Mammary epithelial cell (primary cell): ENCODE measurements at places on chromosomes 2 and 18. TPM values are rescaled to one million over a fixed set of nuclear protein-coding genes. Genes with fewer than 3 reads are reported as not detected.
A peak's percentile ranks its signal among the peaks of the same experiment; 100 is the strongest.

SGPP2 gene
- 5.3 TPM for total RNA-seq

SGO2 gene
- total RNA-seq: 4.9 and 12.3 TPM in 2 replicates

EPB41L3 gene
- total RNA-seq: not detected in 2 replicates

SLC30A3 gene
- 0.24 TPM in 1 of 2 replicates, not detected in the other for total RNA-seq

ALLC gene
- not detected in 2 replicates for total RNA-seq

ITGB6 gene
- total RNA-seq: 461 TPM

GRCh38 chr2:15040429-15041084, 408.0 kb downstream of the LRATD1 start:
- no peak for DNase-seq

DNA sequence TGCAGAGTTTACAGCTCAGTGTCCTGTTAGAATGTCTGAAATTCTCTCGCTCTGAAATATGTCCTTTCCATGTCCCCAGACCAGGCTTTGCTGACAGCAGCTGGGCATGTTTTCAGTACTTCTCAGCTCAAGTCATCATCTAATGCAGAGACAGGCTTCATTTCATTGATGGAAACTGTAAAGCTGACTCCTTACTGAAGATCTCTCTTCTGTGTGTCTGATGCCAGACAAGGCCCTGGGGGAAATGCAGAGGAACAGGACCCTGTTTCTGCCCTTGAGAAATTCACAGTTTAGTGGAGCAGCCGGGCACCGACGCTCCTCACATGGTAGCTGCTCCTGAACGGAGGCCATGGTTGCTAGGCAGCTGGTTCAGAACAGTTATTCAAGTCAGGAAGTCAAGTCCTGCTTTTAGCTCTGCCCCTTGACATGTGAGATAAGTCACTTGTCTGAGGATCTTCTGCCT, 24.6 kb upstream of the FZD7 start:
- DNase-seq: no peak

- DNase-seq: no peak
These were observed 253.1 kb downstream of the TDRD15 start for GRCh38 chr2:21376864-21377263.

DNA sequence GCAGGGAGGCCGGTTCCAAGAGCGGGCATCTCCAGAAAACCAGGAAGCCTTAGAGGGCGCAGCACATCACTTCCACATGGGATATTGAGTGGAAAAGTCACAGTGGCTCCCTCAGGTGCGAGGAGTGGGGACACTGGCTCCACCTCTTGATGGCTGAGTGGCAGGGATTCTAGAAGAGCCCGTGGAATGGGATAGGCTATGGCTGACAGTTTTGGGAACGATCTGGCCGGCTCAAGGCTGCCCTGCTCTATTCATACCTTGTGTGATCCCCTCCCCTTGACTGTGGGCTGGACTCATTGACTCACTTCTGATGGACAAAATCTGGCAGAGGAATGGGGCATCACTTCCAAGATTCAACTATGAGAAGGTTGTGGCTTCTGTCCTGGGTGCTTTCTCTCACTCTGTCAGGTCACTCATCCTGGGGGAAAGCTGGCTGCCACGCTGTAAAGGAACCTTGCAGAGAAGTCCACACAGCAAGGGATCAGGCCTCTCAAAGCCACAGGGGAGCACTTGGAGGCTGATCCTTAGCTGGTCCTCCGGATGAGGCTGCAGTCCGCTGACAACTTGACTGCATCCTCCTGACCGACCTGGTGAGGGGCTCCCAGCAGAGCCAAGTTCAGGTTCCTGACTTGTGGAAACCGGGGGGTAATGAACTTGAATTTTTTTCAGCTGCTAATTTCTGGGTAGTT, 46.7 kb upstream of the HS6ST1 start:
- no peak for DNase-seq

GRCh38 chr2:174108579-174108978, 139.8 kb downstream of the OLA1 start:
- DNase-seq: no peak

- peak; percentile 57 for DNase-seq
These were observed 58.5 kb upstream of the COPS8 start for GRCh38 chr2:237026981-237027711.

DNA sequence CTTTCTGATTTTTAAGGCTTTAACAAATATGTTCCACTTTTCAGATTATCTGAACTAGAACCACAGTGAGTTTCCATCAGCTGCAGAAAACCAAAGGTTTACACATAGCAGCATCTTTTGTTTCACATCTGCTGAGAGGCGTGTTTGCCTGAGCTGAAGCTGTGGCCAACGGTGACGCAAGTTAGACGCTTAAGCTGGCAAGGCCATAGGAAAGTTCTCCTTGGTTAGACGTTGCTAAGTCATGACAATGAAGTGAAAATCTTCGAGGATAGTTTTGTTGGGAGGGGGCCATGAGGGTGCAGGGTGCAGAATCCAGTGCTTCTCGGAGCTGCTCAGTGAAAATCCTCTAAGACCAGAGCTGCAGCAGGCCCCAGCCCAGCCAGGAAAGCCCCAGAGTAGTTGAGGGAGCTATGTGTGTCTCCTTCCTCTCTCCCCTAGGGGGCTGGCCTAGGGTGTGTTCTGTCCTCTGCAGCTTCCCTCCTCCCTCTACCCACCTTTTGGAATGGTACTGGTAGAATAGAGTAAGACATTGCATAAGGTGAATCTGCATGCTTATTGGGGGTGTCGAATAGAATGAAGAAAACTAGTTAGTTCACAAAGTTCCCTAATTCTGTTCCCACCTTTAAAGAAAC, 105.4 kb downstream of the FHOD3 start:
- DNase-seq: no peak

- peak; percentile 55 for DNase-seq
These were observed 17.9 kb upstream of the EHBP1 start for GRCh38 chr2:62687636-62688035.

DNA sequence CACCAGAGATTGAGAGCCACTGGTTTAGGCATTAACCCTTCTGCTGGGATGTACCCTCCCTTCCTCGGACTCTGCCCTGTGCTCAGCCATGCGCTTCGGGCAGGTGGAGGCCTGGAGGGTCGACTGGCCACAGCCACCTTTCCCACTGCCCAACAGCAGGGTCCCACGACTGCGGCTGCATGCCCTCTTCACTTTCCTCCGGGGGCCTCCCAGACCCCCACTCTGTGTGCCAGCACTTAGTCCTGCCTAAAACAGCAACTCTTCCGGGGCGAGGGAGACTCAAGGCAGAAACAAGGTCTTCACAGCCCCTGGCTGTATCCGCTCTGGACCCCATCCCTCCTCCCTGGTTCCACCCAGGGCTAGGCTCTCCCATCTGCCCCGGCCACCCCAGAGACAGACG, 31.3 kb upstream of the BIN1 start:
- DNase-seq: no peak

DNA sequence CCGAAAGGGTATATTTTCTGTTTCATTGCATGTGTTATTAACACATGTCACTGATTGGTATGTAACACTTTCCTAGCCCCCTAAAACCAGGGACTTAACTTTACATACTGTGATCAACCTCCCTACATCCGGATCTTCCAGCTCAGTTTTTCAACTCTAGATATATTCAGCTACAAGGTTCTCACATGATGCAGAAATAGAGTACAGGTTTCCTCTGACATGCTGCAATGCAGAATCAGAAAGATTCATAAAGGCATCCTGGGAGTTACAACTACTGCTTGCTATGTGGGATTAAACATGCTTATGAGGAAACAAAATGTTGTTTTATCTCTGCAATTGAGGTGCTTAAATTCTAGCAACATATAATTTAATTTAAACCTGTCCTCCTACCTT, 14.0 kb downstream of the FBXO11 start:
- no peak for DNase-seq

GRCh38 chr2:226763320-226763719, 36.3 kb downstream of the IRS1 start:
- DNase-seq: peak; percentile 65

DNA sequence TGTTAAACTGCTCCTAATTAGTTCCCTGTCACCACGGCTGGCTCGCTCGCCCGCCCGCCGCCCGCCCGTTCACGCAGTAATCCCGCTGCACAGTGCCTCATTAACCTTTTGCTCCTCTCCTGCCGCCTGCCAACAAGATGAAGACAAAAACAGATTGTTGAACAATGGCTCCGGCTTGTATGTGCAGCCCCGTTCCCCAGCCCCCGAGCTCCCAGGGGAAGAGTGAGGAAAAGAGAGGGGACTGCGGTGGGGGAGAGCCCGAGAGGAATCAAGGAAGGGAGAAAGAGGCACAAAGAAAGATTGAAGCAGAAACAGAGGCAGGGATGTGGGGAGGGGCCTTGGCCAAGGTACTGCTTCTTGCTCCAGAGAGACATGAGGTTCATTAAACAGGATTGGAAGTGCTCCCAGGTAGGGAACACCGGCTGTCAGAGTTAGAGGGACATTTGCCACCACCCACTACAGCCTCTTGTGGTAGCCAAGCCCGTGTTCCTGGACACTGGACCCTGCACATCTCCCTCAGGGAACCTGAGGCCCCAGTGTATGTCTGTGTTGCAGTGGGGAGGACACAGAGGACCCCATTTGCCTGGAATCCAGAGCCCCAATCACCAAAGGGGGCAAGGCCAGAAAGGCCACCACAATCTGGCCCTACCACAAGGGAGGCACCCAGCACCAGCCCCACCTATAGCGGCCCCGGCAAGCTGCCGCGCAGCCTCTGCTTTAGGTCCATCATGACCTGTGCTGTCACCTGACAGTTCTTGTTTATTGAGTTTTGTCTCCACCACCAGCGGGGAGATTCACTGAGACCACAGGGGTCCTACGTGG, 38.1 kb downstream of the EMX1 start:
- DNase-seq: no peak

- DNase-seq: no peak
These were observed 1.8 kb downstream of the SALL3 start for GRCh38 chr18:78981394-78981831.

DNA sequence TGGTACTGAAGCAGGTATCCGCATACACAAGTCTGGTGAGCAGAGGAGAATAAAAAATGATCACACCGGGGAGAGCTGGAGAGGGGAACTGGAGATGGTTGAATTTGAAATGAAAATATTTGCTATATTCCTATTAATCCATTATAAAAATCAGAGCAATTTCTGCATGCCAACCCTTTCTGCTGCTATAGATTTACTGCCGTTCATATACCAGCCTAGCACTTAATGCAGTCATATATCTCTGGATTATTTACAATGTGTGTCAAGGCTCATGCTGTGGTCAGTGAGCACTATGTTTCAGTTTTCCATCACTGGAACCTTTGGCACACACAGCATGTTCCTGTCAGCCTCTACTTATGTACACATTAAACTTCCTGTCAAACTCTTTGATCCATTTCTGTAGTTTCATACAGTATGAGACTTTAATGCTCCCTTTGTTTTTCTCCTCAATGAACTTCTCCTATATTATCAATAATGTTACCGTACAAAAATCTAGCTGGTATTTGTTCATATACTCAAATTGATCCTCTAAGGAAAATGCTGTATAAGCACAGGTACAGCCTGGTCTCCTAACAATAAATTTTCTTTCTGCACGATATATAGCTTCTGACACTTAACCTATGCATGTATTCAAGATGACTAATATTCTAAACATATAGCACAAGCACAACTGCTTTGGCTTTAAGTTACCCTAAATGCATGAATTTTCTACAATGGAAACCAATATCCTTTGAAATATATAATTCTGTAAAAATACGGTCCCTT, 36.7 kb downstream of the FANCL start:
- no peak for DNase-seq

- DNase-seq: peak; percentile 32
These were observed 57.6 kb downstream of the NPAS2 start for GRCh38 chr2:100877555-100877954.

GRCh38 chr18:30342675-30343074, 699.9 kb downstream of the DSC3 start:
- DNase-seq: no peak

DNA sequence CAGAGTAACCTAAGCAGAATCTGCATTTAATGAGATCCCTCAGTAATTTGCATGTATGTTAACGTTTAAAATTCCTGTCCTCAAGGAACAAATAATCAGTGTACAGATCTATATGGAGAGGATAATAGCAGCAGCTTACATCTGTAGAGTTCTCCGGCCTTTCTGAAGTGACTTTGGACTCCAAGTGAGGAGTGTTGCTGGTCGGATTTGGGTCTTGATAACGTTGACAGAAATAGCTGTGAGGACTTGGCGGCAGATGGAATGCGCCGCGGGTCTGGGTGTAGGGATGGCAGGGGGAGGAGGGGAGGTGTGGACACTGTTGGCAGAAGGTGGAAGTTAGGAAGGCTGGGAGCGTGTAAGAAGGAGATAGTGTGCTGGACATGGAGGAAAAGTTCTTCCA, 170.9 kb upstream of the GATA6 start:
- DNase-seq: no peak

DNA sequence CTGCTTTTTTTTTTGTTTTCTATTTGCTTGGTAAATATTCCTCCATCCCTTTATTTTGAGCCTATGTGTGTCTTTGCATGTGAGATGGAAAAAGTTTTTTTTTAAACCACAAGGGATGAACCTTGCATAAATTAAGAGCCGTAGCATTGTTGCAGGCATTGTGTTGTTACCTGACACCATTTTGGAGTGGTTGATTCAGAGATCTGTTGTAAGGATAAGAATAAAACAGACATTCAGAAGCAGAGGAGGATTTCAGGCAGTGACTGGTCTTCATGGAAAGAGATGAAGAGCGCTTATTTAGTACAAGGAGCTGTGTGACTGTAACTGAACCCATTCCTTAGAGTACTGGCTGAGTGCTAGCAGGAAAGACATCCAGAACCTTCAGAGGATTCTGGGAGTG, 101.2 kb downstream of the LTBP1 start:
- DNase-seq: peak; percentile 17

- no peak for DNase-seq
These were observed 130.5 kb downstream of the ZNF516 start for GRCh38 chr18:76364282-76365259.

GRCh38 chr2:23649819-23650218, 264.8 kb downstream of the KLHL29 start:
- no peak for DNase-seq

DNA sequence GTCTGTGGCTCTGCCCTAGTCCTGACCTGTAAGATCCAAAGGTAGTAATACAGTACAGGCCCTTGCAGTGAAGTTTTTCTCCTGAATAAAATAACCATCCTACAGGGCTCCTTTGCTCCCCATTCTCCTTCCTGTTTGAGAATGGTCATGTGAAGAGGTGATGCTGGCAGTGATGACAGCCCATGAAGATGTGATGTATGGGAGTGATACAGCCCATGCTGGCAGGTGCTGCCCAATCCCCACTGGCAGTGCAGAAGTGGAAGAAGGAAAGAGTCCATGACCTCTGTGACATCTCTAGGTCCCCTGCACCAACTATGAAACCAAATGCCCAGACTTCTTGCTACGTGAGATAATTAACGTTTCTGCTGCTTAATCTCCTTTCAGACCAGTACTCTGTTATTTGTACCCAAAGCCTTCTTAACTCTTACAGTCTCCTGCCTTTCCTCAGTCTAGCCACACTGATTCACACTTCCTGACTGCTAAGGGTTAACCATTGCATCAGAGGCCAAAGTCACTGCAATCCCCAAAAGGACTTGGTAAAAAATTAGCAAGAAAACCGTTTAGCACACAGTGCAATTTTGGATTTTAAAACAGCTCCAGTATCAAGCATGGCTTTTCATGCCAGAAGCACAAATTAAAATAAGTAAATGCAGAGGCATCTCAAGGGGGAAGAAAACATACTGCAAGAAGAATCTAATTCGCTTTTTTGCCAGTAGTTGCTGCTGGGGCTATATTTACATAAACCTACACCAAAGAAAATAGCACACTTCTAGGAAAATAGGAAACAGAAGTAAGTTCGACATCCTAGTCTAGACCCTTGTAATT, 98.0 kb downstream of the STK39 start:
- DNase-seq: no peak
